ENCODE measurements at places on chromosomes 11 and 22.

DNA sequence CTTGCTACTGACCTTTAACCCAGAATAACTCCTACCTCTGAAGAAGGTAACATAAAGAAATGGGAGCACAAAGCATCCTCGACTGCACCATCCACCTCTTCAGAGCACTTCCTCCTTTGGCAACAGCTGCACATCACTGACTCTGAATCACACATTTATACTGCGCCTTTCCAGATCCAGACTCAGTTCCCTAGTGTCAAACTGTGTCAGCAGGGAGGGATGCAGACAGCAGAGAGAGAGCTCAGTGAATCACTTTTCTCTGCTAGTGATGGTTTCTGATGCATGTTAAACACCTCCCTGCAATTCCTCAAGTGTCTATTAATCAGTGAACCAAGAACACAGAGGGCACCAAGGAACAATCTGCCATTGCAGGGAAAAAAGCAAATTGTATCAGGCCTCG is 118.9 kb downstream of the PLEKHA7 start:
- DNase-seq: no peak

- DNase-seq: no peak
Measured at GRCh38 chr22:32123657-32124056, 35.4 kb downstream of the C22orf42 start.

- no peak for DNase-seq
Measured at GRCh38 chr11:115657586-115657985, 153.4 kb upstream of the CADM1 start.

DNA sequence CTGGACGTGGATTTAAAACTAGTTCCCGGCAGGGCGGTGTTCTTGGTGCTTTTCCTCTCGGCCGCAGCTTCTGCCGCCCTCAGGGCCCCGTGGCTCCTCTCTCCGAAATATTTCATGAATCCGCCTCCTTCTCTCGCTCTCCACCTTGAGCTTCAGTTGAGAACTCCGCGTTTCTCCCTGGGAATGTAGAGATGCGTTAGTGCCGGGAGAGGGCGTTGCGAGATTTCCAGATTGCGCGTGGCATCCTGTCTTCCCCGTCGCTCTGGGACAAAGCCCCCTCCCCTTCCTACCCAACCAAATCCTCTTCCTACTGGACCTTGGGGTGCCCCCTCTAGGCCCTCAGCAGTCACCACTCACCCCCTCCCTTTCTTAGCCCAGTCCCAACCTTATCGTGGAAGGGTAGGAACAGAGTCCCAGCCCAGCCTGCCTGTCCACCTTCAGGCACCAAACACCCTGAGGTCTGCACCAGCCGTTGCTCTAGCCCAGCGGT is 15.5 kb upstream of the RAC2 start:
- no peak for DNase-seq

DNA sequence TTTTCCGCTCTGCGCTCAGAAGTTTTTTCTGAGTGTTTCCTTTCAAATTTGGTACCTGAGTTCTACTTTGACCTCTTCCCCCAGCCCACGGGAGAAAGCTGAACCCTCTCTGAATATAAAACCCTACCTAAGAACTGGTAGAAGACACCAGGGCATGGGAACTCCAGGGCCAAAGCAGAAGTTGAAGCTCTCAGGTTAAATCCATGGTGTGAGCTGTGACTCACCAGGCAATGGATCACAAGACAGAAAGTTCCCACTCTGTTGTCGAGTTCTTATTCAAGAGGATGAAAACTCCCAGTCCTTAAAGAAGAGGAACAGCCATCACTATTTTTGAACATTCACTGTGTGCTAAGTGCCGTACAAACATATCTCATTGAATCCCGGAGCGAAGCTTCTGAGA is 8.9 kb downstream of the TMEM218 start:
- no peak for DNase-seq

- DNase-seq: no peak
Measured at GRCh38 chr22:36765943-36766450, 9.9 kb downstream of the IFT27 start.

DNA sequence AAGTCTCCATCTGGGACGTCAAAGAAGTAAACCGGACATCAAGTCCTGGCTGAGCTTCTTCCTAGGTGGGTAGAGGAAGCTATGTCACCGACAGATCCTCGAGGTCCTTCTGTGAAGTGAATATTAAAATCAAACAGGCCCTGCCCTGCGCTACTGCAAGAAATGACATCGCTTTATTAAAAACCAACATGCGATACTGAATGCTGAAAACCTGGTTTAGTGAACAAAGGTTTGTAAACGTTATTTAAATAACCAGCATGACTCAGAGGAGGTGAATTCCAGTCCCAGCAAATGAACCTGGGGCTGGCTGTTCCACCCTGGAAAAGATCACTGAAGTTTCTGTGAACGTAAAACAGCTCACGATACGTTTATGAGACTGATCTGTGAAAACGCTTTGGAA is 645 bp downstream of the RTCB start:
- DNase-seq: no peak

DNA sequence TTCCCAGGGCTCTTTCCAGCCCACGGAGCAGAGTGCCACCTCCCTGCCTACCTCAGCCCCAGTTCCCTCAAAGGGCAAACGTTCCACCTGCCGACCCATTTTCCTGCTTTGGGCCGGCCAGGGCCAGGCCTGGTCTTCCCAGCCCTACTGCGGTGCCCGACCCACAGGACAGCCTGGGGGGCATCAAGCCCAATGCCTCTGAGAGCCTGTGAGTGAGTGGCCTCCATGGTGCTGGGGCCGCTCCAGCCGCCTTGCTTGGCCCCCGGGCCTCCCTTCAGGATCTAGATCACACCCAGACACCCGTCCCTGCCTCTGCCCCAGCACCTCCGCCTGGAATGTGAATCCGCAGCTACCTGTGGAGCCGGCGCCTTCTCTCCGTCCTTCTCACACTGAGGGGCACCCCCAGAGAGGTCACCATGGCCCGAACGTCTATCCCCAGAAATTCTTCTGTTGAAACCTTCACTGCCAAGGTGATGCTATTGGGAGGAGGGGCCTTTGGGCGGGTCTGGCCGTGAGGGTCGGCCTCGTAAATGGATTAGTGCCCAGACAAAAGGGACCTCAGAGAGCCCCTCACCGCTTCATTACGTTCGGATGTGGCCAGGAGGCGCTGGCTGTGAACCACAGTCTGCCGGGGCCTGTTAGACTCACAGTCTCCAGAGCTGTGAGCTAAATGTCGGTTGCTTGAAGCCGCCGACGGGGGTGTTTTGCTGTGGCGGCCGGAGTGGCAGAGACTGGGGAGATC is 36.2 kb upstream of the BRSK2 start:
- no peak for DNase-seq

Data from activated naive CD4-positive, alpha-beta T cell (primary cell).